Stimulated activated CD8-positive, alpha-beta memory T cell treated with anti-CD3 and anti-CD28 coated beads, Interleukin-15, amount 100 ng/mL, for 24 hours (primary cell): ENCODE measurements at places on chromosomes 16 and 17.

- no peak for DNase-seq
Observed at GRCh38 chr16:88772871-88773811, 11.9 kb downstream of the PIEZO1 start.

- DNase-seq: no peak
Observed at GRCh38 chr17:9979463-9979995, 74.5 kb upstream of the RCVRN start.

- DNase-seq: no peak
Observed at GRCh38 chr16:23836078-23836403, 258 bp downstream of the PRKCB start.

DNA sequence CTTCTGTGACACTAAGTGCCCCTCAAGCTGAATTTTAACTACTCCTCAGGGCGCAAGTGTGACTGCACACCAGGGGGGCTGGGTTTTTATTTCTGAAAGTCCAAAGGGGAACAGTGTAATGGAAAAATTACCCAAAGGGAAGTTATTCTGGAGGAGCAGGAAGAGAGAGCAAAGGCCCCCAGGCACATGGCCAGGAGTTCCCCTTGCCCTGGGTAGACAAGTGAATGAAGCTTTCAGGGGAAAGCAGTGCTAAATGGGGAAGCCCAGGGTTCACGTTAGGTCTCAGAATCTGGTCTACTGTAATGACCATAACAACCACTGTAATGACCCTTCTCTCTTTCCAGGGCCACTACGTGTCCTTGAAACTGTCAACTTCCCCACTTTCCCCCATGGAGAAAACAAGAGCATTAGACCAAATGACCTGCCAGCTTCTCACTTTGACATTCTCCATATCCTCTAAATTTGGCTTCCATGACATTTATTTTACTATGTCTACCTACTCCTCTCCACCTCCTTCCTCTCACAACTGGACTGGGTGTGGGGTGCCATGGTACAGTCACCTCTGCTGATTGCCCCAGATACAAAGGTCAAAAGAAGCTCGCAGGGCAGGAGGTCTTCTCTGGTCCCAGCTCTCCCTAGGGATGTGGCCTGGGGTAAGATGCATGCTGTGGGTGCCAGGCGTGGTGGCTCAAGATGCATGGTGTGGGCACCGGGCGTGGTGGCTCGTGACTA lies 34.1 kb upstream of the MMP2 start:
- no peak for DNase-seq

GRCh38 chr17:965311-965989 lies 14.1 kb downstream of the NXN start:
- DNase-seq: no peak

DNA sequence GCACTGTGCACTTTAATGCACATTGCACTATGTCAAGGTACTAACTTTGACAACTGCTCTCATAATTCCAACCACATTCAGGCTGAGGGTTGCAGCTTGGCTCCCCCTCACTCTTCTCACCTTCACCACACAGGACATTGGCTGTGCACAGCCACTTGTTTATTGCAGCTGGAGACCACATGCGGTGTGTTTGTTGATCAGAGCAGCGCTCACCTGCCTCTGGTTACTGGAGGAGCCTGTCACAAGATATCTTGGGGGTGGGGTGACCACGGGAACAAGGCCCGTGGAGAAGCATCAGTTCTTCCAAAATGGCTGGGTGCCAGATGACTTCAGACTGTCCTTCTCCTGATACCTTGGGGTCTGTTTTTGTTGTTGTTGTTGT lies 10.6 kb upstream of the CCL5 start:
- DNase-seq: no peak

DNA sequence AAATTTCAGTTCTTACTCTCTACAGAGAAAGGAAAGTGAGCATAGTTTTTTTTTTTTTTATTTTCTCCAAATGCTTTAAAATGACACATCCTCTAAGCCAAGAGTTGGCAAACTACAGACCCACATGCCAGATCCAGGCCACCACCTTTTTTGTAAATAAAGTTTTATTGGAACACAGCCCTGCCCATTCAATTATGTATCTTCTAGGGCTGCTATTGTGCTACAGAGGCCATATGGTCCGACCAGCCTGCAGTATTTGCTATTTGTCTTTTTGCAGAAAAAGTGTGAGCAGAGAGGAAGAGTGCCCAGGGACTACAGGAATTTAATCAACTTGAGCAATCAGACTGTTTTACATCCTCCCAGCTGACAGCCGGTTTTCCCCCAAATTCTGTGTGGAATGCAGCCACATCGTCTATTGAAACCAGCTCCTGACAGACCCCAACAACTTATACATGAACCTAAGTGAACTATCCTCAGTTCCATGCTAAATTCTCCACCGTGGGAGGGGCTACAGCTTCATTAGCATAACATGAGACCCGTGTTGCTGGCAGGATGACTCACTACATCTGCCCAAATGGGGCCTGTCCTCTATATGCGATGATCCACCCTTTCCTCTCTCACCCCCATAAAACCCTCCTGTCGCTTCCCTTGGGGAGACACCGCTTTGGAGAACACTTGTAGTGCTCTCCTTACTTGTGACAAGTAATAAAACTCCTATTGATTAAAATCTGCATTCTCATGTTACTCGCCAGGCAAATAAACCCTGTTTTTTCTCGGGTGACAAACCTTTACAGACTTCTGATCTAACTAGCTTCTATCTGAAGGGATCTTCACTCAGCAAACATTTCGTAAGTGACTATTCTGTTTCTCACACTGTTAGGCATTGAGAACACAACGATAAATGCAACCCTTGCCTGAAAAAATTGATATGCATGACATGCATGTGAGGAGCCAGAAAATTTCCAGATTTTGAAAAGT lies 149.4 kb upstream of the HS3ST3A1 start:
- DNase-seq: no peak

- no peak for DNase-seq
Observed at GRCh38 chr17:33686171-33686570, 393.1 kb upstream of the ASIC2 start.

DNA sequence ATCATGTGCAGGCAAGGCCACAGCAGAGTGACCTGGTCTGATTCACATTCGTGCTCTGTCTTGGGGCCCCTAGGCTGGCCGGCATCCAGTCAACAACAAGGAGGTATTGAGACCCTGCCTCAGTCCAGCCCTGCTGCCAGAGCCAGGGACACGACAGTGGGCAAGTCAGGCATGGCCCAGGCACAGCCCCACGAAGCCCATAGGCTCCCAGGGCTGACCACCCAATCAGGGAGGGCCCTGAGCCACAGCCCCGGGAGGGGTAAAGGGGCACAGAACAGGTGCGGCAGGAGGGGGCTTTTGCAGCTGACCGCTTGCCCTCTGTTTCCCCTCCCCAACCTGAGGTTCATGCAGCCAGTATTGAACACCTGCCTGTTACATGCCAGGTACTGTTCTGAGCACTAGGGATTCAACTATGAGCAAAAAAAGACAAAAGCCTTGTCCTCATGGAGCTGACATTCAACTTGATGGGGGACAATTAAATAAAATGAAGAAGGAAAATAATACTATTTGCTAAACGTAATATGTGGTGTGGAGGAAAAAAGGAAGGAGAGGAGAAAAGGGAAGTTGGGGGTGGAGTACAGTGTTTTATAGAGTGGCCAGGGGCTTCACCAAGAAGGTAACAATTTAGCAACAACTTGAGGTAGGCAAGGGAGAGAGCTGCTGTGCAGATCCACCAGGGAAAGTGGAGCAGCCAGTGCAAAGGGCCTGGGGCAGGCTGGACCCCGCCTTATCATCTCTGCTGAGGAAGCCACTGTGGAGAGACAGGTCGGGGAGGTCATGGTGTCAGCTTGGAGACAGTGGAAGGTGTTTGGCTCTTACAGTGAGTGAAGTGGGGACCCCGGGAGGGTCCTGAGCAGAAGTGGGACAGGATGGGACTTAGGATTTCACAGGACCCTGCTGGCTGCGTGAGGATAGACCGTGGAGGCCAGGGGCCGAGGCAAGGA lies 6.1 kb downstream of the DRC3 start:
- no peak for DNase-seq
